AG10803 (cell line): ENCODE measurements at places on chromosomes 5 and 9.
A peak's percentile ranks its signal among the peaks of the same experiment; 100 is the strongest.

- no peak for DNase-seq
Measured at GRCh38 chr5:151772029-151772845, 483 bp downstream of the G3BP1 start.

DNA sequence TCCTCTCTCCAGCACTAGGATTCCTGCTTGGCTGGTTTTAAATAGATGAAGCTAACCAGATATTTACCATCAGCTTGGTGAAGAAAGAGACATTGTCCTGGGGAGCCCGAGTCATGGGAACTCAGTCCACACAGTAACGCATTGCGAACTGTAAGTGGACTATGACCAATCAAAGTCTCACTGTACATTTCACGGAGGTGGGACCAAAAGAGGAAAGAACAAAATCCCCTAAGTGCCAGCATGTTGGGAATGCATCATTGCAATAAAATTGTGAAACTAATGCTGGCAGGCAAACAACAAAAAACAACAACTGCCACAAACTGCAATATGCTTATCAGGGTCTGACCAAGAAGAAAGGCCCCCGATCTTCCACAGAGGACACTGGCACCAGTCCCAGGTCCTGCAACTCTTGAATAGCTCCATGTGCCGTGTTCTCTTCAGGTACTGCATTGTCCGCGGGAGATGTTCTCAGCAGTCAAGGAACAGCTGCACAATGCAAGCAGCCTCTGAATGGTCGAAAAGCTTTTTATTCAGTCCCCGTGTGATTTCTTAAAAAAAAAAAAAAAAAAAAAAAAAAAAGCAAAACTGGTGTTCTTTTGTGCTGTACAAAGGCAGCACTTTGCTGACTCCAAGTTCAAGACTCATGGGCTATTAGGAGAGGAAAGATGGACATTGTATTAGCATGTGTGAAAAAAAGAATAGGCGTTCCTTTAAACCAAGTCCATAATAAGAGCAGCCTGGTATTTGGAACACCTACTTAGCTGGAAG lies 38.1 kb downstream of the SEMA6A start:
- no peak for DNase-seq

DNA sequence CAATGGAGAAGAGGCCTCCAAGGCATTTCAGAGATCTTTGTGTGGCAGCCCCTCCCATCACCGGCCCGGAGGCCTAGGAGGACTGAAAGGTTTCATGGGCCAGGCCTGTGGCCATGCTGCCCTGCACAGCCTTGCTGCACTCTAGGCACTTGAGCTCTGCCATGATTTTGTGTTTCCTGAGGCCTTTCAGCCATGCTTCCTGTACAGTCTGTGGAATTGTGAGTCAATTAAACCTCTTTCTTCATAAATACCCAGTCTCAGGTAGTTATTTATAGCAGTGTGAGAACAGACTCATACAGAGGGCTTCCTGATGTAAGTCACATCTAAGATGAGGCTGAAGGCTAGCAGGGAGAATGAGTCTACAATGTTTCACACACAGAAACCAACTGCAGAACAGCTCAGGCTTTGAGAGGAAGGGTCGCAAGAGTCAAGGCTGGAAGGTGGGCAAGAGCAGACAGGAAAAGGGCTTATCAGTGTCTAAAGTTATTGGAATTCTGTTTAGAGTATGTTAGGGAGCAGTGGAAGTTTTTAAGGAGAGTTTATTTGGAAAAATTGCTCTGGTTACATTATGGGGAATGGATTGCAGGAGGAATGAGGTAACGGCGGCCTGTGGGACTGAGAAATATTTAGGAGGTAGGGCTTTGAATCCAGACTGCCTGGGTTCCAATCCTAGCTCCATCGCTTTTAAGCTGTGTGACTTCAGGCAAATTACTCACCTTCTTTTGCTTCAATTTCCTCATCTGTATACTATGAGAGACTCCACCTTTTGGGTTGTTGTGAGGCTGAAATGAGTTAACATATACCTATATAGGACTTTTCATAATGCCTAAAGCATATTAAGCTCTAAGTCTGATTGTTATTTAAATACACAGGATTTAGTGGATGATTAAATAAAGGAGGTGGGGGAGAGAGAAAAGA lies 291.2 kb downstream of the CWC27 start:
- DNase-seq, result peak; percentile 36

- DNase-seq, result no peak
Measured at GRCh38 chr5:82975812-82976211, 101.4 kb downstream of the TMEM167A start.

DNA sequence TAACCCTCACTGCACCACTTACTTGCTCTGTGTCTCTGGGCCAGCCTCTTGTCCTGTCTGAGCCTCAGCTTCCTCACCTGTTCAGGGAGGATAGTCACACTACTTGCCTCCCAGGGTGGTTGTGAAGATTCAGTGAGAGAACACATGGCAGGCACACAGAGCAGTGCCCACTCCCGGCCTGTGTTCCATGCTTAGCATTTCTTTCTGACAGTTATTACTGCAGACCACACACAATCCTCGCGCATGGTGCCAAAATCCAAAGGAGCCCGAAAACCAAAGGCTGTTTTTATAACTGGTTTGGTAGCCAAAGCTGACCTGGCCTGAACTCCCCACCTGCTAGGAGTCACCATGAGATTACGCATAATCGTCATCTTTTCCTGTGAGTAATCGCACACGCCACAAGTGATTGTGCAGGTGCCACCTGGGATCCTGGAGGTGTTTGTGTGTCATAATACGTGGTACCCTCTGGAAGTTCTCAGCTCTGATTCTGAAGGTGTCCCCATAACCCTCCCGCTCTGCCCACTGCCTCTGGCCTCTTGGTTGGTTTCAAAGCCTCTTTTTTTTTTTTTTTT lies 84.6 kb upstream of the FBXW11 start:
- no peak for DNase-seq

DNA sequence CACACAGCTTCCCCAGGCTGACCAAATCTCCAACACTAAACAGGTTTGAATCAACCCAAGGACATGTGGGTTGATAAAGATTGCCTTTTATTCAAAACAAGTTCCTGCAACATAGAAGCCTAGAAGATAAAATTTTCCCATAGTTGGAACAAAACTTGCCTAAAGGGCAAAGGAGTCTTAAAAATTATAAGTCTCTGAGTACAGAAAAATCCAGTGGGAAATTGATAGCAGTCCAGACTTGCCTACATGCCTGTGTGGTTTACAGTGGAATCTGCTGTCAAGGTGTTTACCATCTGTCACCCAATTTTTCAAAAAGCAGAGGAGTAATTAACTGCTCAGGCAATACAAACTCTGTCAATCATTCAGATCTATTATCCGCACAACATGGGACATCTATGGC lies 168.2 kb downstream of the PPP2R2B start:
- no peak for DNase-seq

DNA sequence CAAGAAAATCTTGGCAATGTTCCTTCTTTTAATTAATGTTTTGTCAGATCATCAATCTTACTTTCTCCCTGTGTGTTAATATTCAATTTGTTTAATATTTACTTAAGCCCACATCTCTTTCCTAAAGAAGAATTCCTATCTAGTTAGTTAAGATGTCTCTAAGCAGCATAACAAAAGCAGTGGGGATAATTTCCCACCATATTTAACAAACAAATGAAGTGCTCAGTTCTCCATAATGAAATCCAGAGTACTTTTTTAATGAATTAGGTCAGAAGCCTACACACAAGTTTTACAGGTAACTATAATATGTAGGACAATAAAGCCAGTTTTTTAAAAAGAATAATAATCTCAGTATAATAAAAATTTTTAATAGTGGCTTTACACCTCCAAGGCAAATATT lies 1918.8 kb downstream of the EFNA5 start:
- DNase-seq, result no peak
